ENCODE measurements at places on chromosomes 13 and 19.

GRCh38 chr19:16886305-16886880 lies 2.4 kb upstream of the F2RL3 start:
- DNase-seq, result no peak

- no peak for DNase-seq
Measured at GRCh38 chr13:100789481-100789880, 114.9 kb upstream of the TMTC4 start.

- DNase-seq, result peak; percentile 34
Measured at GRCh38 chr19:47471733-47472457, at the start of gene SLC8A2. Gene SLC8A2, minus strand, starts transcription at chr19:47471893. Its CDS starts 5,490 bp downstream, at chr19:47466403.

DNA sequence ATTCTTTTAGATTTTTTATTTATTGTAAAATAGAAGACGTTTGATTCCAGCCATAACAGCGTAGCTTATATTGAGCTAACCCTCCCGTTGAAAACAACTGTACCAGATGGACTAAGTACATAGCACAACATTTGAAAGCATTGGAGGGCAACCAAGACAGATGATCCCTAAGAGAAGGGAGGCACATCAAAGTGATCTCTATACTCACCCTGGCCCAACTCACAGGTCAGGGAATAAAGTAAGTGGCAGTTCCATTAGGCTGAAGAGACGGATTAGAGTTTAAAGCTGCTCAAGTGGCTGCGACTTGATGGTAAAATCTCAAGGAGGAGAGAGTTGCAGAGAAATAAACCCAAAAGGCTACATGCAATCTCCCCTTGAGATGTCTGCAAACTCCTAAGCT lies 65.1 kb upstream of the ITM2B start:
- no peak for DNase-seq

Data from activated CD4-positive, alpha-beta T cell treated with anti-CD3 and anti-CD28 coated beads, Interleukin-2, Interleukin-4, amounts not matched to agents 100 ng/mL and 50 ng/mL, durations not matched to agents 16 hours and 8 hours (primary cell).